Stromal cell of bone marrow (primary cell): ENCODE measurements at places on chromosomes 2 and 18.

- no peak for DNase-seq
These were observed 3.7 kb downstream of the CYB5A start for GRCh38 chr18:74288041-74288440.

GRCh38 chr2:27498975-27499374 lies 2.3 kb downstream of the GCKR start:
- DNase-seq: no peak

DNA sequence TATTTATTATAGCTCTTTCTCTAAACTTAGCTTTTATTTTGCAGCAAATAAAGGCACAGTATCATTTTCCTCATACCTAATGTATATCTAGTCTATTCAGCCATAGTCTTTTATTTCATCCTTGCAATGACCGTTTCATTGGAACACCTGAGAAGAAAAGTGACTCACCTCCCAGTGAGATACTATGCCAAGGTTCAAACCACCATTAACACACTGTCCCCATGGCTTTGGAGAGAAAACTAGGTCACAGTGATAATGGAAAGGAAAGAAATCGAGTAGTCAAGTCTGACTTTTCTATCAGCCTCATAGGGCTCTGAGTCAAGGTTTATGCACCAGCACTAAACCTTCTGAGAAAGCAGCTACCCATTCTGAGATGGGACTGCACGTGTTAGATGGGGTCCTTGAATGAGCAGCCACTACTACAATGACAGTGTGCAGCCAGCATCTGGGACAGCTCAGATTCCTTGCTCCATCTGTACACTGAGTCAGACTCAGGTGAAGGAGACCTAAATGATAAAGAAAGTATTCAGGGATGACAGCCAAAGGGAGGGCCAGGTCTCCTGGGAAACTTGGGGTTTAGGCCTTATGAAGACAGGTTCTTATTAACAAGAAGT lies 971.1 kb upstream of the ACVR2A start:
- DNase-seq: no peak

- DNase-seq: no peak
These were observed 108.4 kb downstream of the COL6A3 start for GRCh38 chr2:237305579-237305978.
